Germinal center (tissue), 1 donor: ENCODE measurements at places on chromosomes 12 and 14.

DNA sequence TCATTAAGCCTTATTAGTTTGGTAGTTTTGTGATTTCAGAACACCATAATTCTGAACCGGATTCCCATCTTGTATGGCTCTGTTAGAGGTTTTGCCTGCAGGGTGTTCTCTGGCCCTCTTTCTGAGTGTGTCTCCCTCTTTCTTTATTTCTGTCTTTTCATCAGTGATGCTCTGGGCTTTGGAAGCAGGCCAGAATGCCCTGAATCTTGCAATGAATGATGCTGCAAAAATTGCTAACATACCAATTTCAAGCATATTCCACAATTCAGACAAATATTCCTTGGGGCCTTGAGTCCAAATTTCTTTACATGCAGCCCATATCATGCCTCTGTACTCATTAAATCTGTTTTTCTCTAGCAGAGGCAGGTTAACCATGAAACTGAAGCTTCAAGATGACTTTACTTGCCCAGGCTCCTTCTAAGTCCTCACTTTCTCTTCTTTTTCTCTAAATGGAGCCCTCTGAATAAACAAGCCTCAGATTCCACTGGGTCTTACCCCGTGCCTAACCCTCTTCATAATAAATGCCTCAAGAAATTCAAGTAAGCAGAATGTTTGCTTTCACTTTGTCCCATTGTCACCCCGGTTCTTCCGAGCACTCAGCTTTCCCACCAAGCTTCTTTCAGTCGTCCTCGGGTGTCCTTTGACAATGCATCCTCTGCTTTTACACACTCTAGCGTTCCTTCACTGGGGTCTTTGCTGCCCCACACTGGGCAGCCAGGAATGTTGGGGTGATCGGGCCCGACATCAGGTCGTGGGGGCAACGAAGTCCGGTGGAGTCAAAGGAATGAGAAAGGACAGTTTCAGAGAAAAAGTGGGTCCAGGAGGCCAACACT lies 78.8 kb upstream of the SLC38A4 start:
- DNase-seq: no peak

GRCh38 chr12:11085419-11085818 lies 6.7 kb downstream of the TAS2R43 start:
- DNase-seq: no peak

DNA sequence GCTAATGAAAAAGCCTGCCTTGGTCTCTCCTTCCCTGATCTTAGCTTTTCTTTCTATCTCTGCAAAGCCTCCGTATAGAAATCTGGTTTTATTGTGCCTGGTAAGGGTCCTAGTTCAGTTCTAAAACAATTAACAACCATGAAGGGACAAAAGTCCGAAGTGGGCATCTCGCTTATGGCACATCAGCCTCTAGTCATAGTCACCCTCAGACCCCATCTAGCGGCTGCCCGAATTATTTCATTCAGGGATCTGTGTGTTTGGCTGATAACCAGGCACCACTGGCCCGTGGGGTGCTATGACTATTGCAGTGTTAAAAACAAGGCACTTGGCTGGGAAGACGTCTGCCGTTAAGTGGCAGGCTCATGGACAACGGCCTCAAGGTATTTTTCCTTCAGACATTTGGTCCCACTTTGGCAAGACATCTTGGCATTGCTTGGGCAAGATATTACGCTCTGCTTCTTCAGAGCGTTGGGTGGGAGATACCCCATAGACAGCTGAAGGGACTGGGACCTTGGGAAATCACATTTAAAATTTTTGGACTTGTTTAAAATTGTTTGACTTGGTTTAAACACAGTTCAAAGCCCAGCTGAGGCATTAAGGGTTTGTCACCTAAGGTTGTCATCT lies 87.1 kb downstream of the SINHCAF start:
- peak; percentile 70 for DNase-seq

DNA sequence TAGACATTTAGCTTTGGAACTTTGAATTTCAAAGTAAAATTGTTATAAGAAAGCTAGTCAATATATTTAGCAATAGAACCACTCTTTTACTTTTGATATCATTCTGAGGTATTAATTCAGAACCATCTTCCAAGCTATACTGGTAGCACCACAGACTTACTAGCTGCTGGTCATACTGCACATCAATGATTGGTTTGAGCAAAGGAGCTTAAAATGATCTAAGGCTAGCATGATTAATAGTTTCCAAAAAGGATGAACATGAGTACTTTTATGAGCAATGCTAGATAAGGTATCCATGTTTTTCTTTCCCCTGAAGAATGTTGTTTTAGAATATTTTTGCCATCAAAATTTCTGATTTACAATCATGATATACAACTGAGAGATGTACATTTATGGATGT lies 17.2 kb downstream of the CNIH1 start:
- no peak for DNase-seq

DNA sequence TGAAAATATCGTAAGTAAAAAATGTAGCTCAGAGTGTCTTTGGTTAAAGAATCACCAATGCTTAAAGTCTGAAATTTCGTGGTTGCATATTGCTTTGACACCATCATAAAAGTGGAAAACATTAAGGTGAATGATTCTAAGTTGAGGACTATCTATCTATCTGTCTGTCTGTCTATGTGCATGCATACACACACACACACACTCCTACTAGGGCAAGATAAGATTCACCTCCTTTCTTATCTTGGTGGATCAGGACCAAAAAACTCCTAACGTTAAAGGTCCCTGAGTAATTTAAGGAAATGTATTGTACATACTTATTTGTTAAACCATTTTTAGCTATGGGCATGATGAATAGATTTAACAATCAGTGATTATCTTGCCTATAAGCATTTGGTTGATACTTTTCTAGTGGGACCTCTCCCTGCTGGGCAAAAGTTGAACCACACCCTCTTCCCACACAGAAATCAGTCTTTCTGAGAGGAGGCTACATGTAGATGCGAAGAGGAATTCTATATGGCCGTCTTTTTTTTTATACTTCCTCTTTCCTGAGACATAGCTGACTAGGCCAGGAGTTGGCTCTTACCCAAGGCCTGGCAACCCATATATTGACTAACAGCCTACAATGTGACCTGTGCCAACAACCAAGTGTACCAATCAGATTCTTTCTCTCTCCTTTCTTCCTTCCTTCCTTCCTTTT lies 19.3 kb upstream of the LLPH start:
- DNase-seq: no peak

DNA sequence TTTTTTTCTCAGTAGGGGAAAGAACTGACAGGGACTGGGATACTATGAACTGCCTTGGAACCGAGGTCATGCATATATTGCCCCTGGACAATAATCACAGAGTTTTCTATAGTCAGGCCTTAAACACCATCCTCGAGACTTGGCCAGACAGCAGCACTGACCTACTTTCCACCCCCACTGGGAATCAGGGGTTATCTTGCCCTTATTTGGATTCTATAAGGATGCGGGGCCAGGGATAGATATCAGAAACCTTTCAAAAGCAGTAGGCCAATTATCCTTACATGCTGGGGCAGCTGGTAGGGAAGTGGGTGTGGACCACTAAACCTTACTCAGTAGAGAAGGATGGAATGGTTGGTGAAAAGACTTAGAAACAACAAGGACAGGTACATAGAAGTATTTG lies 2.0 kb downstream of the ZNF219 start:
- DNase-seq: no peak

GRCh38 chr14:31169877-31170276 lies 37.7 kb downstream of the HECTD1 start:
- DNase-seq: no peak

DNA sequence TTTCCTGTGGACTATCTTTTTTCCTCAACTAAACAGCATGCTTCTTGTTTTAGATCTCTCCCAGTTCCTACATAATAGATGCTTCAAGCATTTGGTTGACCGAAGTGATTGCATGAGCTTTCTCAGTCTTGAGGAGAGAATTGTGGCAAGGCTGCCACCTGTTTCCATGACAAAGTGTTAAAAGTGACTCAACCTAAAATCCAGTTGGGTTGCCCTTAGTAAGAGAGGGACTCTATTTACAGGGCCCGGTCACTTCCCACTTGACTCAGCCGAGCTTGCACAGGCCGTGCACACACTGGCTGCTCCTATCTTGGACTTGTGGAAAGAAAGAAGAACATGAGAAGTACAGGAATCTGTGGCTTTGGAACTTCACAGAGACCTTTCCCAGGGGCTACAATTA lies 2.1 kb upstream of the B4GALNT3 start:
- DNase-seq: no peak

GRCh38 chr14:71204231-71204630 lies 297.0 kb downstream of the PCNX1 start:
- DNase-seq: no peak

GRCh38 chr12:6605421-6606330 lies 1.5 kb downstream of the CHD4 start:
- peak; percentile 53 for DNase-seq

DNA sequence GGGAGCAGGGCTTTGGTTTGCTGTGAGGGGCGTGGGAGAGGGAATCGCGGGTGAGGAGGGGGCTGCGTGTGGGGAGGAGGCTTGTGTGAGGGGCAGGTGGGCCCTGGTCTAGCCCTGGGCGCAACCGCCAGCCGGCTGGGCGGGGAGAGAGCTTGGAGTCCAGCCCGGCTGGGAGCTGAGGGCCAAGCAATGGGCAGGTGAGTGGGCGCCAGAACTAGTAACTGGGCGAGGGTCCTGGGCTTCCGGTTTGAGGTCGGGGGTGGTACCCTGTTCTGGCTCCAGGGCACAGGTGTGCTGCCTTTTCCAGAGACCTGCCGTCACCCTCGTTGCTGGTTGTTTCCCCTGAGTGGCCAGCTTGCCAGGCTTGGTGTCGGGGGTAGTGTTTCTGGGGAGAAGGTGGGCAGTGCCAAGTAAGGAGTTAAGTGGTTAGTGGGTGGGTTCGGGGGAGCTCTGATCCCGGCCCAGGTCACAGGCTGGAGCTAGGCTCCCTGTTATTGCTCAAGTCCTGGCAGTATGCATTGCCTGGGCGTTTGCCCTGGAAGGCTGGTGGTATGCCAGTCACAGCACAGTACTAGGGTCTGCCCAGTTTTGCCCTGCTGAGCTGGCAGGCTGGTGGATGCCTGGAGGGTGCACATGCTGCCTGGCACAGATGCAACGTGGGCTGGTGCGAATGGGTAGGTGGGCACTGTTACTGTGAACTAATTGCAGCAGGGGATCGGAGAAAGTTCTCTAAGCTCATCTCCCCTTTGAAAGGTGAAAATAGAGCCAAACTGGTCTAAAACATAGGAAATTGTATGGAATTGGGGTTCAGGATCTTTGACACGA lies 683 bp downstream of the CIPC start:
- peak; percentile 11 for DNase-seq

DNA sequence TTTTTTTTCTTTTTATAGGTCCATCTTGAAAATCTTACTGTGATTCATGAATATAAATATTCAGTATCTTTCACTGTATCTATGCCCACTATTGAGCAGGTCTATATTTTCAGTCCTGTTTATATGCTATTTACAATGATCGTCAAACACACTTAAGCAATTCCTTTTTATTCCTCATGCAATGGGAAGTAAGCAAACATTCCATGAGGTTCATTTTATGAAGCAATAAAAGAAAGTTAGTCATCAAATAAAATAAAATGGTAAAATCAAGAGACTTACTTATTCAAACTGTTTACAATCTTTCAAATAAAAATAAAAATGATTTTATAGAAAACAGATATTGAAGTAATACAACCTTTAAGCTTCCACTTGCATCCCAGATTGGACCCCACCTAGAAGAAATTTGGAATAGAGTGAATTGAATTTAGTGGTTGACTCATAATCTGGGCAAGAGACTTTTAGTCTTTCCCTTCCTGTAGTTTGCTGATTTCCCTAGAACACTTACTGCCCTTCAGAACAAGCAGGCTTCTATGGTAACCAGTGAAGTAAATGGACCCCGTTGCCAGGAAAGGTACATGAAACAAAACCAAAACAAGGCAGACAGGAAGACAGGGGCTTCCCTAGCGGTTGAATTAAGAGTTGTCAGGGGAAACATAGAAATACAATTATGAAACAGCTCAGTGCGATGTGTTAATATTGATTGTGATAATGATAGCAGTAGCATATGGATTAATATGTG lies 241.0 kb upstream of the ATP2B1 start:
- peak; percentile 60 for DNase-seq

- no peak for DNase-seq
These were observed 32.5 kb downstream of the ATF7 start for GRCh38 chr12:53593707-53594106.

DNA sequence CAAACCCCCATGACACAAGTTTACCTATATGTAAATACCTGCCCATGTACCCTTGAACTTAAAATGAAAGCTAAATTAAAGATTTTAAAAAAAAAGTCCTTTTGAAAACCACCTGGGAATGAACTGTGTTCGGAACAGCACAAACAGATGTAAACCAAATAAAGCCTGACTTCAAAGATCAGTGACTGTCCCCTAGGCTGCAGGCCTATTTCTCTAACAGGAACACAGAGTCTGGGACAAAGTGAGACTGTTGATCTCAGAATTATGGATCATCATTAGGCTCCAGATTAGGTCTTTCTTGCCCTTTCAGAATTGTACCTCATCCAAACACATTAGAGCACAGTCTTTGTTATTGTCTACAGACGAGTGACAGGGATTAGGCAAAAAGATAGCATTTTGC lies 54.6 kb downstream of the PAH start:
- no peak for DNase-seq

- no peak for DNase-seq
These were observed 2.7 kb downstream of the JAG2 start for GRCh38 chr14:105165761-105166485.

- no peak for DNase-seq
These were observed 897 bp upstream of the TBX3 start for GRCh38 chr12:114684870-114685273.

- no peak for DNase-seq
These were observed 292.9 kb downstream of the BMP4 start for GRCh38 chr14:53663709-53664108.

DNA sequence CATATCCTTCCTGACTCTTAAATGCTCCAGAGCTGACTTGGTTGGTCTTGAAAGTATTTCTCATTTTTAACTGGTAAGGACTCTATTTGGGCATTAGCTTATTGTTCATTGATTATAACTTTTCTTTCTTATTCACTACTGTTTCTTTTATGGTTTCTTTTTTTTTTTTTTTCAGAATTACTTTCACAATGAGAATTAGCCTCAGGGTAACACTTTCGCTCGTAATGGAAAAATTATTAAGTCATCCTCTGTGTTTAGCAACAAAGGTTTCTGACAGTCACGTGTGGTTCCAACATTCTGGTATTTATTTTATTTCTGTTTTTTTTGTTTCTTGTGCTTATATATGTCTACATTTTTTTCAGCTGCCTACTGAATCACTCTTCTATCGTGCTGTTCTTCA lies 80.0 kb downstream of the METTL25 start:
- no peak for DNase-seq

DNA sequence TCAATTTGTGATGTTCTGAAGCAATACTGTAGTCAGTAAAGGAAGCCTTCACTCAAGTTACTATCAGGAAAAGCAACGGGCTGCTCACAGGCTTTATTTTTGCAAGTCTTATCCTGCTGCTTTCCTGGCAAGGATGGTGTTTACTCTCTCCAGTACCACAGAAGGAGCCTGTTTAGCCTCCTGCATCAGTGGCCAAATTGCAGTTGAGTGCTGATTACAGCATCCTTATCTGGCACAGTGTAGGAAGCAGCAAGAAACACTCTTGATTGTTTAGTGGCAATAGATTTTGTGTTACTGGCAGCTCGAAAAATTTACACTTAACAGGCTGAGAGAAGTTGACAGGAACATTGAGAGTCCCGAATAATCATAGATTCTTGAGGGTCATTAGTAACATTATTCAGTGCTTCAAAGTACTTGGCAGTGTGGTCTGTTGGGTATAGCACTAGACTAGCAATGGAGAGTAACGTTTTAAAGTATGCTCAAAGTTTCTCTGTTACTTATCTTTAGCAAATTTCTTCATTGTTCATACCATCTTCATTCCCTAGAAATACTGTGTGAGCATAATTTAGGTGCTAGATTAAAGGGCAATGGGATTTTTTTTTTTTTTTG lies 11.7 kb downstream of the TULP3 start:
- no peak for DNase-seq
